Kidney (tissue), 22 donors: ENCODE measurements at places on chromosomes 2 and 18.
A peak's percentile ranks its signal among the peaks of the same experiment; 100 is the strongest.

GRCh38 chr2:127715778-127716449, 14.6 kb downstream of the SFT2D3 start:
- no peaks in the 10 kb centered on the region for H3K4me1 ChIP-seq
- no peaks in the 10 kb centered on the region for H3K27me3 ChIP-seq
- no peaks in the 10 kb centered on the region for H3K36me3 ChIP-seq
- H3K27ac ChIP-seq, result no peak overlapping the region

GRCh38 chr2:208643145-208643544, 236.6 kb downstream of the PTH2R start:
- H3K27me3 ChIP-seq, result no peaks in the 10 kb centered on the region
- peak overlapping the region; percentile 63 for H3K27ac ChIP-seq
- H3K4me3 ChIP-seq, result peak overlapping the region; percentile 6

DNA sequence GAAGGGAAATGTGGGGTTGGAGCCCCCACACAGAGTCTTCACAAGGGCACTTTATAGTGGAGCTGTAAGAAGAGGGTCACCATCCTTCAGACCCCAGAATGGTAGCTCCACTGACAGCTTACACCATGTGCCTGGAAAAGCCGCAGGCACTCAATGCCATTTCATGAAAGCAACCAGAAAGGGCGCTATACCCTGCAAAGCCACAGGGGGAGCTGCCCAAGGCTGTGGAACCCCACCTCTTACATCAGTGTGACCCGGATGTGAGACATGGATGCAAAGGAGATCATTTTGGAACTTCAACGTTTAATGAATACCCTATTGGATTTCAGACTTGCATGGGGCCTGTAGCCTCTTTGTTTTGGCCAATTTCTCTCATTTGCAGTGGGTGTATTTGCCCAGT, 694.7 kb downstream of the CBLN2 start:
- H3K4me1 ChIP-seq, result no peaks in the 10 kb centered on the region
- no peak overlapping the region for H3K4me3 ChIP-seq
- no peaks in the 10 kb centered on the region for H3K27me3 ChIP-seq
- DNase-seq, result no peak
- no peaks in the 10 kb centered on the region for H3K36me3 ChIP-seq

- no peak overlapping the region for H3K4me3 ChIP-seq
- H3K4me1 ChIP-seq, result no peaks in the 10 kb centered on the region
- no peaks in the 10 kb centered on the region for H3K27me3 ChIP-seq
- H3K36me3 ChIP-seq, result no peaks in the 10 kb centered on the region
- no peak for DNase-seq
Observed at GRCh38 chr2:223185638-223186037, 133.6 kb downstream of the KCNE4 start.

- no peak overlapping the region for H3K4me3 ChIP-seq
- no peaks in the 10 kb centered on the region for H3K4me1 ChIP-seq
- H3K27ac ChIP-seq, result no peak overlapping the region
- no peaks in the 10 kb centered on the region for H3K27me3 ChIP-seq
- DNase-seq, result no peak
- no peaks in the 10 kb centered on the region for H3K36me3 ChIP-seq
Observed at GRCh38 chr2:86314125-86314524, 23.3 kb downstream of the REEP1 start.

DNA sequence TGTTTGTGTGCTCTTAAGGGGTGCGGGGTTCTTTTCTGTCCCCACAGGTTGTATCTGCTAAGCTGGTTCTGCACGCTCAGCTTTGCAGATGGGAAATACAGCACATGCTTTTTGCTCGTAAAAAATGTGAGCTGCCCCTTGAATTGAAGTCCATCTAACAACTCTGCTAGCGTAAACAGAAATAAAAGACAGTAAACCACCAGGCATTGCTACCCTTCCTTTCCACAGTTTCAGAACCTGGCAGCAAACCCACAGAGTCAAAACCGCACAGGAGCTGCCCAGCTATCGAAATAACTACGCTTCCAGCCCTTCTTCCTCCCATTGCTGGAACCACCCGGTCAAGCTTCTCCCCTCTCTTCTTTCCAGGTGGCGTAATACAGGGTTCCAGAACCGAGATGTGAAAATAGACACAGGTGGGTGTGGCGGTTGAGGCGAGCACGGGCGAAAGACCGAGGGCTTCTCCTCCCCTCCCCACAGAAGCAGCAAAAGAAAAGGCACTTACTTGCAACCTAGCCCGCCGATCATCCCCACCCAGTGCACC, 479 bp downstream of the SCN9A start:
- H3K4me3 ChIP-seq, result peak overlapping the region; percentile 77
- H3K4me1 ChIP-seq, result no peaks in the 10 kb centered on the region
- H3K27me3 ChIP-seq, result no peaks in the 10 kb centered on the region
- DNase-seq, result no peak

- no peaks in the 10 kb centered on the region for H3K4me1 ChIP-seq
- no peaks in the 10 kb centered on the region for H3K36me3 ChIP-seq
- no peak overlapping the region for H3K27ac ChIP-seq
Observed at GRCh38 chr18:51442012-51442411, 244.5 kb upstream of the MEX3C start.

- H3K36me3 ChIP-seq, result no peaks in the 10 kb centered on the region
- no peaks in the 10 kb centered on the region for H3K27me3 ChIP-seq
- H3K4me1 ChIP-seq, result no peaks in the 10 kb centered on the region
Observed at GRCh38 chr2:60497500-60497899, 56.0 kb downstream of the BCL11A start.

DNA sequence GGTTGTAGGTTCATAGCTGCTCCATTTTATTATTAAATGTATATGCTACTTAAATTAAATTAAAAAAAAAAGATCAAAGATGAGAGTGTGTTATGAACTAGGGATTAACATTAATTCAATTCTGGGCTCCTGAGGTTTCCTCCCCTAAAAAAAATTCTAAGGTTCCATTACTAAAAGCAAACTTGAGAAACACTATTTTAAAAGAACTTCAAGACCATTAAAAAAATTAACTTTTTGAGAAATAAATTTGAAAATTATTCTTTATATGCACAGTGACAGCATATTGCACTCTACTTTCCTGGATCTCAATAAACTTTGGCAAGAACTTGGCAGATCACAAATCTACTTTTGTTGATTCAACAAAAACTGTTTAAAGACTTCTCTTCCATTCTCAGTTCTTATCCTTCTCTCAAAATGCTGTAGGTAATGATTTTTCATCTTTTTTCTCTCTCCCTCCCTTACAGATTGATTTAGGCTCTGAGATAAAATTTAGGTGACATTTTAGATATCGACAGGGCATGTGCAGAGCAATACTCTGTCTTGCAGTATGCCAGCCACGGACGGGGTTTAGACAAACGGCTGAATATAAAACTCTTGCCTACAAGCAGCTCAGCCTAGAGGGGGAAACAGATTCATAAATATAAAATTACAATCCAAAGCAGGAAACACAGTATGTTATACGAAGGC, 592 bp upstream of the MARS2 start:
- no peak for DNase-seq
- H3K27me3 ChIP-seq, result no peaks in the 10 kb centered on the region
- peak overlapping the region; percentile 90 for H3K4me3 ChIP-seq
- peak overlapping the region; percentile 69 for H3K27ac ChIP-seq
- H3K36me3 ChIP-seq, result no peaks in the 10 kb centered on the region

GRCh38 chr2:25976983-25977741, 5.1 kb downstream of the KIF3C start:
- H3K36me3 ChIP-seq, result no peaks in the 10 kb centered on the region
- H3K4me3 ChIP-seq, result no peak overlapping the region
- H3K27ac ChIP-seq, result no peak overlapping the region
- no peaks in the 10 kb centered on the region for H3K4me1 ChIP-seq
- DNase-seq, result no peak

DNA sequence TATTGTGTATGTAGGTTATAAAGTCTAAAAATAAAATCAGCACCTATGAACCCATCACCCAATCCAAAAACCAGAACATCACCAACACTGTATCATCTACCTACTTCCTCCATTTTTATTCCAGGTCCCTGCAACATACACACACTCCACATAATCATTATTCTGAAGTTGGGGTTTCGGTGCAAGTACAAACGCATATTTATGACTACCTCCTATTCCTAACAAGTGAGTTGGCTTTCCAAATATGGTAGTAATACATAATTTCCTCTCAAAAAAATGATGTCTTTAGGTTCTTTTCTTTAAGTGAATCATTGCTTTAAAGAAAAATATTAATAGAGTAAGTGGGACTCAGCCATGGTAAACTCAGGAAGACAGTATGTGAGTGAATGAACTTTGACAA, 3.3 kb downstream of the ACVR1 start:
- no peak for DNase-seq
- no peak overlapping the region for H3K4me3 ChIP-seq
- no peaks in the 10 kb centered on the region for H3K27me3 ChIP-seq
- no peaks in the 10 kb centered on the region for H3K4me1 ChIP-seq
- H3K27ac ChIP-seq, result no peak overlapping the region

DNA sequence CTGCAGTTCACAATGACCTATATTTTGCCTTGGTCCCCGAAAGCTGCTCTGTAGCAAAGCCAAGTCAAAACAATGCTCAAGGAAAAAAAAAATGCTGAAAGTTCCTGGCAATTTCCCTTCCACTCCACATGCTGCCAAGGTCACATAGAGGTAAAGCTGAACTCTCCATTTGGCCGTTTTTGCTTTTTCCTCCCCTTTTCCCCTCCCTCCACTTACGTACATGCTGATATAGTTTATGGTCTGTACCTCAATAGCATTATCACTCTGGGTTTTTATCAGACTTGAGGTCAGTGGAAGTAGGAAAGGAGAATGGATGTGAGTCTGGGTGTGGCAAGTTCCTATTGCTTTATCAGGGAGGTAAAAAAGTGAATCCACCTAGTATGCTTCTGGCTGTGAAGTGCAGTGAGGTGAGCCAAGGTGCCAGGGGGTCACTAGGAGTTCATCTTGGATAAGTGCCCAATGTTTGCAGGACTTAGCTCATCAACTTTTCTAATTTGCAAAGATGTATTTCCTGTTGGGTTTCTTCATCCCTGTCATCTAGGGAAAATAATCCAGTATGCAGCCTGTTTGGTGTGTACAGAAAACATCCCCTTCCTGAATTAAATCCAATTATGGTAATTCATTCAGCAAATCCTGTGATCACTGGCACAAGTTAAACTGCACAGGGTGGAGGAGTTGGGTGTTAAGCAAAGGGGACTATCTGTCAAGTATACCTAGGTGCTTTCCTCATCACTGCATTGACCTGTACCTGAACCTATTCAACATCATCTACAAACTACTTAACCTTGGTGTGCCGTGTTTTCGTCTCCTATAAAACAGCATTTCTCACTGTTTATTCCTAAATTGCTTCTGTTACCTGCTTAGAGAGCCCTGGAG, 124.3 kb upstream of the CYP26B1 start:
- no peak overlapping the region for H3K4me3 ChIP-seq
- peak; percentile 33 for DNase-seq
- H3K4me1 ChIP-seq, result peaks cover 11% of the 10 kb centered on the region
- peak overlapping the region; percentile 14 for H3K27ac ChIP-seq
- H3K27me3 ChIP-seq, result no peaks in the 10 kb centered on the region

- no peak overlapping the region for H3K4me3 ChIP-seq
- no peaks in the 10 kb centered on the region for H3K36me3 ChIP-seq
- no peaks in the 10 kb centered on the region for H3K4me1 ChIP-seq
- H3K27me3 ChIP-seq, result no peaks in the 10 kb centered on the region
Observed at GRCh38 chr2:190079160-190079559, 16.6 kb upstream of the MSTN start.

DNA sequence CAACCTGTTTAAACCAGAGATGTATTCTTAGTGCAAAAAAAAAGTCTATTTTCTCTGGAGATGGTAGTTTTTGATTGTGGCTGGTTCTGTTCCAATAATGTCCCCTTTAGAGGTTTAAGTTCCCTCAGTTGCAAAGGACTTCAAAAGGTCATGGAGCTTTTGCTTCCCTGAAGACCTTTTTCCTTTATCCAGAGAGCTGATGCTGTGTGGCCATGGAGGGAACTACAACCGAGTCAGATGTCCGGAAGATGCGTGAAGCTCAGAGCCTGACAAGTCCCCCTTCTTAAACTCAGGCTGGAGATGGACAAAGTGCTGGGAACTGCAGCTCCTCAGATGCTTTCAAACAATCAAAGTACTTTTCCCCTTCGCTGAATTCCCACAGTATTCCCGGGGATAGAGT, 176.1 kb downstream of the TMEM18 start:
- H3K36me3 ChIP-seq, result no peaks in the 10 kb centered on the region
- H3K4me3 ChIP-seq, result no peak overlapping the region
- no peaks in the 10 kb centered on the region for H3K4me1 ChIP-seq

- H3K27me3 ChIP-seq, result no peaks in the 10 kb centered on the region
- no peak overlapping the region for H3K4me3 ChIP-seq
- no peak for DNase-seq
- no peaks in the 10 kb centered on the region for H3K36me3 ChIP-seq
- no peak overlapping the region for H3K27ac ChIP-seq
Observed at GRCh38 chr18:78006774-78007260, 757.2 kb downstream of the GALR1 start.

GRCh38 chr18:32804134-32804888, 31.5 kb upstream of the KLHL14 start:
- no peak for DNase-seq
- peaks cover 34% of the 10 kb centered on the region for H3K4me1 ChIP-seq
- no peak overlapping the region for H3K4me3 ChIP-seq
- no peaks in the 10 kb centered on the region for H3K27me3 ChIP-seq

DNA sequence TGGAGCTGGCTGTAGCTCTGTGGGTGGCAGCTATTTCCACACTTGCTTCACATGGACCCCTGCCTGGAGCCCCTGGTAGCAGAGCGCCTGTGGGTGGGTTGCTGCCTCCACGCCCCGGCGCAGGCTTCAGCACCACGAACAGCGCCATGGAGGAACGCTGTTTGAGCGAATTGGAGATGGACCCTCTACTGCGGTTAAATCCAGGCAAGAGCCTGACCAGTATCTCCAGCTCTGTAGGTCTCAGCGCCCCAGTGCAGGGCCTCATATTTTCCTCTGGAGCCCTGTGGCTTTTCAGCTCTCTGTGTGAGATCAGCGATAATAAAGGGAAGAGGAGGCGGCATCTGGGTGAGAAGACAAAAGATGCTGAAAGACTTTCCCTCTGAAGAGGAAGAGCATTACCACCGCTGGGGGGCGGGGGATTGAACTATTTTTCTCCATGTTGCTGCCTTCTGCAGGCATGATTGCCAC, 12.0 kb downstream of the ONECUT2 start:
- no peak overlapping the region for H3K4me3 ChIP-seq
- no peak for DNase-seq
- H3K36me3 ChIP-seq, result no peaks in the 10 kb centered on the region
- peaks cover 27% of the 10 kb centered on the region for H3K27me3 ChIP-seq
- no peaks in the 10 kb centered on the region for H3K4me1 ChIP-seq

DNA sequence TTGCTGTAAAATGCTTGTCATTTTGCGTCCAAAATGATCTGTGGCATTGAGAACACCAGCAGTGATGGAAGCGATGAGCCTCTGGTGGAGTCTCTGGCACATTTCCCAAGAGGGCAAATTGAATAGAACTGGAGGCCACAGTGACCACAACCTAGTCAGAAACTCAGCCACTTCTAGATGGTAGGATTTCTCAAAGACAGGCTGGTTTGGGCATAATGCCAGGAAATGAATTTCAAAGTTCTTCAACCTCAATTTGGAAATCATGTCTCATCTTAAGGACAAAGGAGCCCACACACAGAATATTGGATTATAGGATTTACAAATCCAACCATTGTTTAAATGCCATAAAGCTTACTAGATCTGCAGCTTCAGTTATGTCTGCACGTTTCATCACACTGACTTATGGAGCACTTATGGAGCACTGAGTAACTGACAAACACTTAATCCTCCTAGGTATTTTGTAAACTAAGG, 132.1 kb downstream of the COL6A3 start:
- peaks cover 2% of the 10 kb centered on the region for H3K4me1 ChIP-seq
- H3K27me3 ChIP-seq, result no peaks in the 10 kb centered on the region
- H3K36me3 ChIP-seq, result no peaks in the 10 kb centered on the region
- H3K27ac ChIP-seq, result no peak overlapping the region
- H3K4me3 ChIP-seq, result no peak overlapping the region
- DNase-seq, result no peak
